ENCODE measurements at places on chromosomes 5 and 9.

- DNase-seq: no peak
Measured at GRCh38 chr5:72234868-72235267, 85.2 kb downstream of the MRPS27 start.

DNA sequence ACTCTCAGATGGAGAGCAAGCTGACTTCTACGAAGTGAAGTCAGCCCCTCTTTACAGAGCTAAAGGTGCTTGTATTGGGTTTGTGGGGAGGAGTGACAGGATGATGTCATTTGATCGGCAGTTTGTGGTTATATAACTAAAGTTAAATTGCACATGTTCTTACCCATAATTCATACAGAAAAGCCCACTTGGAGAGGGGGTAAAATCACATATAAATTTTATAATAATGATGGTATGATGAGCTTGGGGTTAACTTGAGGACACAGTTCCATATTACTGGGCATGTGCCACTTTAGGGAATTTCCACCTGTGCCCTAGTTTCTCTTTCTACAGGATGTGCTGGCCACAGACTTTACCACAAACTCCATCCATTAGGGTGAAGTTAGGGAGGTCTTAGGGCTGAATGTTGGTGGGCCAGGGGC is 1178.6 kb upstream of the CDH9 start:
- DNase-seq: no peak

- DNase-seq: no peak
Measured at GRCh38 chr9:2367970-2368369, 253.6 kb upstream of the VLDLR start.

GRCh38 chr5:50800410-50800809 is 134.0 kb downstream of the PARP8 start:
- DNase-seq: no peak

DNA sequence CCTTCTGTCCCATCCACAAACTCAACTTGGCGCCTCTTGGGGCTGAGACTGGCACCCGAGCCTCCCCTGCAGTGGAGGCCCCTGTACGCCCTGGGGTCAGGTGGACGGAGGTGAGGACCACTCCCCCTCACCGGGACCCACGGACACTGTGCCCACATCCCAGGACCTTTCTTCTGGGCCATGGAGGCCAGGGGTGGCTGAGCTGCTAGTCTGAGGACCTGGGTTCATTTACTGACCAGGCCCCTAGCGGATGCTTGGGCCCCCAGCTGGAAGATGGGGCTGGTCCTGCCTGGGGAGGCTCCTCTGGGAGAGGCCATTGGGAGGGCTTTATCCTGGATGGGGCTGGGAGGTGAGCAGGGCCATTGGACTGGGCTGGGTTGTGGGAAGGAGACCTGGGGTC is 16.9 kb upstream of the SLC6A19 start:
- DNase-seq: no peak

- DNase-seq: no peak
Measured at GRCh38 chr5:132263548-132264261, 6.2 kb downstream of the PDLIM4 start.

GRCh38 chr5:105868038-105868780 is 1802.5 kb downstream of the EFNA5 start:
- DNase-seq: no peak

- DNase-seq: no peak
Measured at GRCh38 chr9:129089246-129089645, 8.3 kb downstream of the DOLPP1 start.

DNA sequence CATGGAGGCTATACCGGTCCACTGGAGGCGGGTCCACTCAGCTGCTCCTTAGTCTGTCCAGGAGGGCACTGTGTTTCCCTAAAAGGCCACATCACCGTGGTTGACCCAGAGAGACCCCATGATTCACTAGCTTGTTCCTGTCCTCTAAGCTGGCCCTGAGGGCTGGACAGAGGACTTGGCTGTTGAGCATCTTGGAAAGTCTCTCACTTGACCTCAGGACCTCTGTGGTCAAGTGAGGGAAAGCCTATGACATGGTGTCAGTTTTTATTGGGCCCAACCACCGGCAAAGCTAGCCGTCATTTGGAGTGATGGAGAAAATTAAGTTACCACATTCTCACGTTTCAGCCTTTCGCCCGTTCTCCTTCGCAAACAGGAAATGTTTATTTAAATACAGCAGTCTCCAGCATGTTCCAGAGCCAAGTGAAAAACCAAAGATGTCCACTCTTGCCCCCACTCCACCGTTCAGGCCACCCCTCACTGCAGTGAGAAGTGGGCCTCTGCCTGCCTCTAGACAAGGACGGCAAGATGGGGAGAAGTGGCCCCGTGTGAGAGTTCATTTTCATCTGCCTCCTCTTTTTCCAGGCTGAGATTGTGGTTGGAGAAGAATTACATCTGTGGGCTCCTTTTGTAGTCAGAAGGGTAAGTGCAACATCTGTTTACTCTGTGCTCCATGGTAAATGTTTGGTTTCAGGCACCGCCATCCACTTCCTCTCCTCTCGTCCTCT is 4.4 kb downstream of the SLIT3 start:
- no peak for DNase-seq

DNA sequence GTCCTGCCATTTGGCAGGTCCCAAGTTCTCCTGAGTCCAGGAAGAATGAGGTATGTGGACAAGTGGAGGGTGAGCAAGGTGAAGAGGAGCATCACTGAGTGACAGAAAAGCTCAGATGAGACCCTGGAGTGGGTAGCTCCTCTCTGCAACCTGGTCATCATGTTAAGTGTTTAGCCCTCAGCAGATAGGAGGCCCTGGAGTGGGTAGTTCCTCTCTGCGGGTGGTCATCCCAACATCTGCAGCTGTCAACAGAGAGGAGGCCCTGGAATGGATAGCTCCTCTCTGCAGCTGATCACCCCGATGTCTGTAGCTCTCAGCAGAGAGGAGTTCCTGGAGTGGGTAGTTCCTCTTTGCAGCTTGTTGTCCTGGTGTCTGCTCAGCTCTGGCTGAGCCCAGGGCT is 48.4 kb downstream of the NDUFAF2 start:
- no peak for DNase-seq

DNA sequence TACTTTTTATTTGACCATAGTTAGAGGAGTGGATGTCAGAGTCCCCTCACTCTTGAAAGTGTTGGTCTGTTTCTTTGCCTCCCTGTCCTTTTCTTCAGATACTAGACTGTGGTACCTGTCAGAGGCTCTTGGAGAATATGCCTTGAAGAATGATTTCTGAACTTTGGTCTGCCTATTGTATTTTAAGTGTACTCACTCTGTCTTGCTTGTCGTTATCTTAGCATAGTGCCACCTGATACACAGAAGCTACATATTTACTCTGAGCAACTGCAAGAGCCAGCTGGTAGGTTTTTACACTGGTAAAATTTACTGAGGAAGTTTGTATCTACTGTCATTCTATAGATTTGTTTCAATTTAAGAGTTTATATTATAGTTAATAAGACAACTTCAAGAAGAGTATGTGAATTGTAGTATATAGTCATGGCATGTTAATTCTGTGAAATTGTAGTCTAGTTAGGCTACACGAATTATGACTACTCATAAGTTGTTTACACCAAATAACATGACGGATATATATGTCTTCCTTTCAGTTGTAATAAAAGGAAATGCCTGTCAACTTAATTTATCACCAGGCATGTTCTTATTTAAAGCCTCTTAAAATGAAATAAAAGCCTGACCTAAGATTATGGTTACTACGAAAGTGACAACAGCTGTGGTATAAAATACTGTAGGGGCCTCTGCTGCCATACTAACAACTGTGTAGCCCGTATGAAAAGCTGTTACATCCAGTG is 201.7 kb downstream of the KDM4C start:
- no peak for DNase-seq

GRCh38 chr5:146794326-146795029 is 84.1 kb downstream of the PPP2R2B start:
- DNase-seq: no peak

DNA sequence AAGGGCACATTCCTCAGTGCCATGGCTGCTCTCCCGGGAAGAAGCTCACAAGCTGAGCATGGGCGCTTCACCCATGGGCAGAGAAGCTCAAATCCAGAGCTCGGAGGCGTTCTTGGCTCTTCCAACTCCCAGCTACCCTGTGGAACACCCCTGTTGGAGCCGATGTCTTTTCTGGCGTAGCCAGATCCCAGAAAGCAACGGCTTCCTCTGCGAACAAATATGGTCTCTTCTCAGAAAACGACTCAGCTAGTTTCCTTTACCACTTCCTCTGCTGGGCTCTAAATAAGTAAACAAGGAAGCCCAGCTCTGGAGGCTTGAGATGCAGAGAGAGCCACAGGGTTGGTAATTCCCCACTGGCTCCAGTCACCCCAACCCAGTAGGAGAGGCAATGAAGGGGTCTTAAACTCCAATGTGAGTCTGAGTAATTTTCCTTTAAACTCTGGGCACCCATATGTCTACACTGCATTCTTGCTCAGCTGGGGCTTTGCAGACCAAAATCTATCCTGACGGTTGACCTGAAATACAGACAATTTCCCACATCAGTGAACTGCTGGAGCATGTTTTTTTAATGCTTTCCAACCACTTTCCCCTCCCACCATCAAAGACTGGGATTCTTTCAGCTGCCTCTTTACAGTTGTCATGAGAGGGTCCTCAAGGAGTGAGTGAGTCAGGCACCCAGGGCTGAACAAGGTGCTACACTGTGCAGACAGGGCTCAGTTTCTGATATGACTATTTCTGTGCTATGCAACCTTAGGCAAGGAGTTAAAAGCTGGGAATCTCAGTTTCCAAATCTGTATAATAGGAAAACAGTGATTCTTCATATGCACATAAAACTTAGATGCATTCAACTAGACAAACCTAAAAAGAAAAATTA is at the start of gene LCP2:
Gene LCP2, minus strand, starts transcription at position 189 of the 874 bp plus-strand sequence. Its CDS starts 166 bp downstream, at position 23.
- DNase-seq: no peak

DNA sequence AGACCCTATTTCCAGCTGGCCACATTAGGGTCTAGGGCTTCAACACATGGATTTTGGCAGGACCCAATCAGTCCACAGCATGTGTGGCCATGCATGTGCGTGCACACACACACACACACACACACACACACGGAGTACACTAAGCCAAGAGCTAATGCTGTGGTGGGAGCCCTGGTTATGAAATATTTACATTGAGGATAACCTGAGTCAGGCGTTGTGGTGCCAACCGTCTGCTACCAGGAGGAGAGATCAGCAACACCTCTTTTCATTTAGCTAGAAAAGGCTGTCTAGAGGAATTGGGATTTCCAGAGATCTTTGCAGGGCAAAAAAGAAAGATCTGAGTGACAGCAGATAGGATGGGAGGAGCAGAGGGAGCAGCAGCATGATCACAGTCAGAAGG is 141.5 kb downstream of the TRPM3 start:
- DNase-seq: no peak

DNA sequence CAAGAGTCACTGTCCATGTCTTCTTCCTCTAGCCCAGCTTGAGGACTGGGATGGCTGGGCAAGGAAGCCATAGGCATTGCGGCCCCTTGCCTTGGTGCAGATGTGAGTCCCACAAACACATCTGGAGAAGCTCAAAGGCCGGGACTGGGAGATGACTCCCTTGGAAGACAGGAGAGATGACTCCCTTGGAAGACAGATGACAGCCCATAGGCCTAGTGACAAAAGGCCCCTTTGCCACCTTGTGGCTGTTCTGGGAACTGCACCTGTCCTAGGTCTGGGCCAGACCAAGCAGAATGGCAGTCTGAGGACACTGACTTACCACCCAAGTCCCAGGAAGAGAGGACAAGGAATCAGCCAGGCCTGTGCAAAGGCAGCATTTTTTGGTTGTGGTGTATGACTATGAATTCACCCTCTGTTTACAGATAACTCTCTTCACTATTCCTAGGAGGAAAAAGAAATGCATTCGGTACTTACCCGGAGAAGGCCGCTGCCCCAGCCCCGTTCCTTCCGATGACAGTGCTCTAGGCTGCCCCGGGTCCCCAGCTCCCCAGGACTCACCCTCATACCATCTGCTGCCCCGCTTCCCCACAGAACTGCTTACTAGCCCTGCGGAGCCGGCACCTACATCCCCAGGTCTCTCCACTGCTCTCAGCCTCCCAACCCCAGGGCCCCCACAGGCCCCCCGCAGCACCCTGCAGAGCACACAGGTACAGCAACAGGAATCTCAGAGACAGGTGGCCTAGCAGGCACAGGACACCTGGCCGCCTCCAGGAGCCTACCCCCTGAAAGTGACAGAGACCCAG is 30.8 kb downstream of the SKP1 start:
- peak; percentile 41 for DNase-seq

- DNase-seq: no peak
Measured at GRCh38 chr9:20317701-20318100, 304.6 kb downstream of the MLLT3 start.

- DNase-seq: peak; percentile 36
Measured at GRCh38 chr5:107104040-107104995, 566.4 kb downstream of the EFNA5 start.

- no peak for DNase-seq
Measured at GRCh38 chr5:6553972-6554371, 78.9 kb downstream of the NSUN2 start.

- no peak for DNase-seq
Measured at GRCh38 chr5:153275695-153276094, 214.8 kb upstream of the GRIA1 start.

DNA sequence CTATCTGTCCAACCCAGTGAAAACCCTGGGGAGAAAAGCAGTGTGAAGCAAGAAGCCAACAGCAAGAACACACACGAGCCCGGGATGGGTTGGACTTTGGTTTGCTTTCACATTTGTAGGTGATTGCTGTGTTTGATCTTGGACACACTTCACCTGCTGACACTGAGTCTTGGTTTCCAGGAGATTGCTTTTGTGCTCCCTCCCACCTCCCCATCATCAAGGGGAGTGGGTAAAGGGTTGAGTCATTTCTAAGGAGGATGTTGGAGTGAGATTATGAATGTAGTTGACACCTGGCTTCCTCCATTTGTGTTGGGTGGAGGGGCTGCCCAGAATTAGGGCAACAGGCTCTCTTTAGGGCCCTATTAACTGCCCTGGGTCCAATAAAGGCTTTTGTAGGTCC is 37.5 kb downstream of the ANKDD1B start:
- DNase-seq: no peak

DNA sequence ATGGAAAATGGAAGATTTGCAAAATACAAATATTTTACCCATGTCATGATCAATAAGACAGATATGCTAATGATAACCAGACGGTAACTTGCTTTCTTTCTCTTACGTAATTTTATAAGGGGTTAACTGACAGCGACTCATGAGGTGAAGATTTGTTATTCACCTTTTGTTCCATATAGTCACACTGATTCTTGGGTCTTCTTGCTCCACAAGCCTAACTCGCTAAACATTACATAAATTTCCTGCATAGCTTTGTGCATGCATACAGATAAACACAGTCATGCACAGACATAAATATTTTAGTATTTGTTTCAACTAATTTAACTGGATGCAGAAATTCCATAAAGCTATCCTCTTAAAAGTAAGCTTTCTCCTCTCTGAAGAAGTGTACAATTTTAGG is 225.9 kb downstream of the VPS13A start:
- no peak for DNase-seq

- DNase-seq: no peak
Measured at GRCh38 chr5:172008689-172009141, 2.3 kb upstream of the FBXW11 start.
